Inflammatory macrophage treated with lipopolysaccharide for 1 hour (primary cell): ENCODE measurements at places on chromosomes 6 and 20.

- DNase-seq, result no peak
Measured at GRCh38 chr20:32914031-32914430, 55.3 kb downstream of the EFCAB8 start.

GRCh38 chr6:33744895-33745546 lies 1.7 kb downstream of the IP6K3 start:
- DNase-seq, result no peak

DNA sequence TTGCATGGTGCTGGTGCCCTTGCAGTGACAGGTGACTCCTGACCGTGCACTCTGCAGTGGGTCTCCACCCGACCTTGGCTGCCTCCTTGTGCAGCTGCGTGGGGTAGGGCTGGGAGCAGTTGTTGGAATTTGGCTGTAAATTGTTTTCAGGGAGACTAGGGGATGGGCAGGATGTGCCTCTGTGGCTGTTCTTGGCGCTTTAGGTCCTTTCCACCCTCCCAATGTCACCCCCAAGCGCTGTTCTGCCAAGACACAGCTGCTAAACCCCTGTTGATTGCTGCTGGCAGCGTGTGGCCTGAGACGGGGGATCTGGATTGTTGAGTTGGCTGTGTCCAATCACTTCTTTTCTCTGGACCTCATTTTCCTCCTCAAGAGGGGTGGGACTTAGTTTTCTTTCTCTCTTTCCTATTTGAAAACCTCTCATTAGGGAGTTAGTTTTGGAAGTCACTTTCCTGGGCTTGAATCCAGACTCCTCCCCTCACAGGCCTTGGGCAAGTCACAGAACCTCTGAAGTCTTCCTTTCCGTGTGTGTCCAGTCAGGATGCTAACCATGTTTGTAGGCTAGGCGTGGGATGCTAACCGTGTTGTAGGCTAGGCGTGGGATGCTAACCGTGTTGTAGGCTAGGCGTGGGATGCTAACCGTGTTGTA lies 8.5 kb downstream of the IGF2R start:
- DNase-seq, result no peak

- no peak for DNase-seq
Measured at GRCh38 chr6:73203098-73203497, 22.2 kb downstream of the KHDC1L start.

- peak; percentile 15 for DNase-seq
Measured at GRCh38 chr6:44556046-44556445, 168.5 kb downstream of the CDC5L start.

GRCh38 chr6:135438907-135439535 lies 58.5 kb downstream of the AHI1 start:
- peak; percentile 83 for DNase-seq

DNA sequence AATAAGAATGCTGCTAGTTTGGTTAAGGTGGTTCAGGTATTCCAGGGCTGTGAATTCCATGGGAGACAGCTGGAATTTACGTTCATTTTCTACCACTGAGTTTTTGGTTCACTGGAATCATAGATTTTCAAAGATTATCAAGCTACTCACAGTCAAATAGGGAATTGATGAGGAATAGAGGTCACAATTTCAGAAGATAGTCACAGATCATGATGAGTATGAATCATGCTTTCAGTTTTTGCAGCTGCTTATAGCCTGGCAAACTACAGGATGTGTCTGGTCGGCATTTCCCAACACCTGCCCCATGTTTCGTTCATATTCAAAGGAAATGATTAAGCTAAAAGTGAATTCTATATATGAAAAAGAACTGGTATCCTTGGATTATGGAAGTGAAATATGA lies 58.7 kb downstream of the BCKDHB start:
- DNase-seq, result peak; percentile 27

- no peak for DNase-seq
Measured at GRCh38 chr20:14453259-14453658, 115.8 kb upstream of the FLRT3 start.

GRCh38 chr6:119736296-119737021 lies 386.9 kb upstream of the MAN1A1 start:
- no peak for DNase-seq

GRCh38 chr6:39451831-39452230 lies 129.3 kb upstream of the KCNK16 start:
- no peak for DNase-seq

DNA sequence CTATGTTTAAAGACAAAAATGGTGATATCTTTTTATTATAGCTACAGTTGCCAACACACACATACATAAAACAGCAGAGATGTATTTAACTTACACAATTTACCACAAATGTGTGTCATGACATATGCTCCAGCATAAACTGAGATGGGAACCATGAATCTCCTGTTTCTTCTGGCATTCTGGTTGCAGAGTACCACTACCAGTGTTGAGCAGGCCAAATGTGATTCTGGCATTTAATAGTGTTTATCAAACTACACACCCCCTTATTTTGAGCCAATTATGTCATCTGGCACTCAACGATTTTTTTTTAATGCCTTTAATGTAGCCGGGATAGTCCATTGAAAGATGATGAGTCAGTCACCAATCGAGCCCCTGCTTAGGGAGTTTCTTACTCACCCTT lies 59.0 kb upstream of the TPD52L1 start:
- DNase-seq, result no peak

GRCh38 chr6:30157999-30158398 lies 3.0 kb downstream of the TRIM10 start:
- DNase-seq, result peak; percentile 28

DNA sequence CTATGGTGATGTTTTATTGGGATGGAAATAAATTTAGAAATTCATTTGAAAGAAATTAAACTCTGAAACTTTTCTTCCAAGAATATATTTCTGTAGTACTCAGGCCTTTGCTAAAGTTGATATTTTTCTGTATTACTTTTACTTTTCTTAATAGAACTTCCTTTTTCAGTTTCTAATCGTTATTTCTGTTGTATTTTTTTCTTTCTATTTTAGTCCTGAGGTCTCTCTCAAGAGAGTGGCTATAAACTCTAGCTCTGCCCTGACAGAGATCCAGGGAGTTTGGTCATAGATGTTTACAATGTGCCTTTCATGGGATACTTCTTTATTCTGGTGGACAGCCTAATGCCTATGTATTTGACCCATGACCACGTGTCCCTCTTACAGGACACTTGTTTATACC lies 51.0 kb downstream of the OR2B6 start:
- DNase-seq, result no peak

- DNase-seq, result no peak
Measured at GRCh38 chr6:85975957-85976356, 333.3 kb upstream of the SYNCRIP start.

DNA sequence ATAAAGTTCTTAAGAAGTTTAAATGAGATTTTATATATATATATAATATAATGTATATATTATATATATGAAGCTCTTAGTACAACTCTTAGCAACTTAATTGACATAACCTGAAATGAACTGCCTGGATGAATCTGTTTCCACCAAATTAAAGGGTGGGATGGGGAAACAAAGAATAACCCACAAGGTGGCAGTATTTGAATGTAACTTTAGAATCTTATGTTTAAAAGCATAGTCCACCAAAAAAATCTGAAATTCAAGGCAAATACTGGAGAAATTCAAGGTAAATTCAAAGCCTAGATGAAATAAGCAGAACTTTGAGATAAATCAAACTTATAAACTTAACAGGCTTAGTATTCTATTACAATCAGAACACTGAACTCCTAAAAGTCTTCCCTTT lies 4.4 kb upstream of the IBTK start:
- peak; percentile 80 for DNase-seq

- no peak for DNase-seq
Measured at GRCh38 chr6:82144007-82144851, 103.3 kb downstream of the IBTK start.

DNA sequence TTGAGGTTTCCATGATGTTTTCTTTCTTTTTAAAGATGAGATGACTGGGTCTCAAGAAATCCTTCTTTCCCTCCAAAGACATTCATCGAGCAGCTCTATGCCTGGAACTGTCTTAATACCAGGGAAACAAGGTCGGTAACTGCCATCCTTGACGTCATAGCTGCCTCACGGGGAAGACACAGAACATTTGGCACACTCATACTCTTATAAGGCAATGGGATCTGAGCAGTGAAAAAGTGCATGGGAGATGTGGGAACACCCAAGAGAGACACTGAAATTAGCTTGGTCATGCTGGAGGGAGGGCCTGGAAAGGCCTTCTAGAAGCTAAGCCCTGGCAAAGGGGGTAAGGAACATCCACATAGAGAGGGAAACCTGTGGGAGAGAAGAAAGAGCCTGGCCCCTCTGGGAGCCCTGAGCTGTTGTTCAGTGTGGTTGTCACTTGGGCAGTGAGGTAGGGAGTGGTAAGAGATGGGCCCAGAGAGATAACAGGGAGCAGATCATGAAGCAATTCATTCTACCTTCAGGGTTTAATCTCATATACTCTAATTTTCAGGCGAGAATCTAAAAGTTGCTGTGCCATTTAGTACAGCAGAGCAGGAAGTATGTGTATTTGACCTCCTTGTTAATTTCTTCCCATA lies 30.8 kb downstream of the CLIC5 start:
- no peak for DNase-seq

DNA sequence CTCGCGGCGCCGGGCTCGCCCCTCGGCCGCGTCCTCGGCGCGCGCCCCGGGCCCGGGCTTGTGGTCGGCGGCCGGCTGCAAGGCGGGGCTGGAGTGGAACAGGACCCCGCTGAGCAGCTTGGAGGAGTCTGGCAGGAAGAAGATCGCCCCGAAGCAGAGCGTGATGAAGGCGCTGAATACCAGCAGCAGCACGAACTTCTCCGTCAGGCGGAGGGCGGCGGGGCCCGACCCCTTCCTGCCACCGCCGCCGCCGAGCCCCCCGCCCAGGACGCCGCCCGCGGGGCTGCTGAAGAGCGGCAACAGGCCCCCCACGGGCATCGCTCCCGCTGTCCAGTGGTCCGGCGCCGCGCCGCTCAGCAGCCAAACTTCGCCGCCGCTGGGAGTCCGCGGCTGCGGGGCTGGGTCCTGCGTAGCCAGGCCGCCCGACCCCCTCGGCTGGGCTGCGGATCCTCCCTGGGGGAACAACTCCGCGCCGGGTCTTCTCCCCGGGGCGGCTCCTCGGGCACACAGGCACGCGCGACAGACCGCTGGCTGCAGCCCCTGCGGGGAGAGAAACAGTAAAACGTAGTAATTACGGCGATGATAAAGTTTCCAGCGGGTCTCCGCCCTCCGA lies 707 bp downstream of the MAN1A1 start:
- no peak for DNase-seq

DNA sequence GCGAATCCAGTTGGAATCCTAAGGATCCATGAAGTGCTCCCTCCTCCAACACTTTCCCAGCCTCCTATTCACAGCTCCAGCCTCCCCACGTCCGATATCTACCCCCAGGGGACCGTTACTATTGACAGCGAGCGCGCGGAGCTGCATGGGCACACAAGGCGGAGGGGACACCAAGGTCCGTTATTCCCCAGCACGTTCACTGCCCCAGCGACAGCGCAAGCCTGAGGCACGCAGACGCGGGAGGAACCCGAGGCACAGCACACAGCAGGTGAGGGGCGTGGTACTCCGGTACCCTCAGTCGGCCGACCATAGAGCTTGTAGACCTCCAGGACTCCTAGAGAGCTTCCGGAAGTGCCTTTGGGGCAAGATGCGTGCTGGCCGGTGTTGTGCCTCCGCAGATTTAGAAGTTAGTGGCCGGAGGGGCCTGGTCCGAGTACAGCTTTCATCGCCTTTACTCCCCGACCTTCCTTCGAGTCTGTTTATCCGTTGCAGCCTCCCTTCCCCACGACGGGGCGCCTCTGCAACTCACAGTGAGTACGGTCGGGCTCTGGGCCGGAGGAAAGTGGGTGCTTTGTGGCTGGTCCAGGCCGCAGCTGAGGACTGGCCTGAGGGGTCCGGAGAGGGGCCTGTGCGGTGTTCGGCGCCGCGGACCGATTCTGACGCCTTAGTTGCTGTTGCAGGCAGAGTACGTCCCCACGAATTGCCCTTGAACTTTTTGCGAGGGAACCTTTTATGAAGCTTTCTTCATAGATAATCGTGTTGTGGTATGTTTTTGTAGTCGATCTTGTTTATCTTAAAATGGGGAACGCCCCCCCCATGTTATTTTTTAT lies at the start of gene ZKSCAN8:
ZKSCAN8 (plus strand) TSS at position 384 of the 830 bp plus-strand sequence. CDS start 6,525 bp downstream, outside the sequence.
- DNase-seq, result peak; percentile 72

GRCh38 chr6:102216232-102216631 lies 822.7 kb downstream of the GRIK2 start:
- no peak for DNase-seq

GRCh38 chr20:32906871-32907495 lies 48.3 kb downstream of the EFCAB8 start:
- no peak for DNase-seq

DNA sequence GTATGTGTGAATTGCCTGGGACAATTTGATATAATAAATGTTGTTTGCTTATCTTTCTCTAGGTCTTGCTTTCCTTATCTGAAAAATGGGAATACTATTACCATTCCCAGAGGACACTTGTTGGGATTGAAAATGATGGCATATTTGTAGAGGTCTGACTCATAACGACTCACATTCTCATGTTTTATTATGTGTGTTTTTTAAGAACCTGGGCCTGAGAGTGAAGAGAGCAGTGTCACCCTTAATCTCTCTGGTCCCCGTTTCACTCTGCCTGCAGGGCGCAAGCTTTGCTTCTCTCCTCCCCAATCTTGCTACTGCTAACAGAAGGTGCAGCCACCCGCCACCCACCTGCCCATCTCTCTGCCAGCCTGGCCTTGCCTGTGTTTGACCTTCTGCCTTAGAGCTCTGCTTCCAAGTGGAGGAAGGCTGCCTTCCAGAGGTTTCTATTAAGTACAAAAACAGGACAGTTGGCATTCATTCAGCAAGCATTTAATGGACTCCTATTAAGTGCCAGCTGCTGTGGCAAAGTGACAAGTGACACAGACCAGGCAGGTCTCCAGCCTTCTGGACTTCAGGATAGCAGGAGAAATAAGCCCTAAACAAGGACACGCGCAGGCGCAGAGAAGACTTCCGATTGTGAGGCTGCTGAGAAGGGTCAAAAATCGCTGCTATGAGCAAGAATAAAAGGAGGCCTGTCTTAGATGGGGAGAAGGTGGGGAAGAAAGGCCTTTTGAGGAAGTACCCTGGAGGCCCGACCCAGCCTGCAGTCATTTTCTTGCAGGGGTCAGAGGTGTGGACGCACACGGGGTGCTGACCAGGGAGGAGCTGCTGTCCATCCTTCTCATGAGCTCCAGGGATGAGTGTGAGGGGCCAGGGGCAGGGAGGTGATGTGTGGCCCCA lies 112.5 kb downstream of the JPH2 start:
- no peak for DNase-seq

- no peak for DNase-seq
Measured at GRCh38 chr20:9572670-9573069, 58.3 kb downstream of the LAMP5 start.

- DNase-seq, result no peak
Measured at GRCh38 chr6:105619971-105620741, 217.3 kb upstream of the PREP start.

DNA sequence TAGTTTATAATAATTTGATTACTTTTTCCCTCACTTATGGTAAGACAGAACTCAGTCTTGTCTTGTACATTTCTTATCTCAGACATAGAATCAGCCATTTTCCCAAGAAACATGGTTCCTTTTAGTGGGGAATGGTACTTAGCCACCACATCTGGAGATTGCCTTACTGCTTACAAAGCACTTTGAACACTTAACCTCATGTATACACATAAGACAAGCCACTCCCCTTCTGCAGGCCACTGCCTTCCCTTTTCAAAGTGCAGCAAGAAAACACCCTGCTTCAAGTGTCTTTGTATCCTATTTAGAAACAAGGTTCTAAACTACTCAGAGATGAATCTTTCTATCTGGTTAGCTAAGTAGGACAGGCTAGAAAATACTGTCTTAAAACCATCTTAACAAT lies 159.2 kb downstream of the UBE3D start:
- DNase-seq, result no peak

GRCh38 chr6:16157909-16158308 lies 29.0 kb downstream of the MYLIP start:
- DNase-seq, result no peak
